ENCODE measurements at places on chromosomes 1 and 21. TPM values are rescaled to one million over a fixed set of nuclear protein-coding genes. Genes with fewer than 3 reads are reported as not detected.

The CASQ1 gene
- total RNA-seq: not detected

The WDR77 gene
- total RNA-seq: 14.8 TPM

The CD2 gene
- total RNA-seq: not detected

The GJA5 gene
- total RNA-seq: 8.8 TPM

The NMNAT2 gene
- 1.3 TPM for total RNA-seq

The KRTAP21-2 gene
- total RNA-seq: not detected

The CSMD2 gene
- 0.33 TPM for total RNA-seq

The FMO3 gene
- total RNA-seq: 8.8 TPM

The BCAR3 gene
- total RNA-seq: 7.9 TPM

The TMPRSS2 gene
- 60.3 TPM for total RNA-seq

The DHRS3 gene
- 81.7 TPM for total RNA-seq

The AURKAIP1 gene
- 93.7 TPM for total RNA-seq

GRCh38 chr1:51287966-51288365 is 42.4 kb downstream of the TTC39A start:
- peaks cover 17% of the 10 kb centered on the region for H3K4me1 ChIP-seq
- H3K4me3 ChIP-seq: no peak overlapping the region
- no peak for DNase-seq
- H3K27ac ChIP-seq: no peak overlapping the region
- H3K27me3 ChIP-seq: no peaks in the 10 kb centered on the region

GRCh38 chr1:114986286-114986685 is 43.3 kb upstream of the TSHB start:
- DNase-seq: no peak
- H3K4me1 ChIP-seq: no peaks in the 10 kb centered on the region
- H3K36me3 ChIP-seq: no peaks in the 10 kb centered on the region
- H3K4me3 ChIP-seq: no peak overlapping the region

DNA sequence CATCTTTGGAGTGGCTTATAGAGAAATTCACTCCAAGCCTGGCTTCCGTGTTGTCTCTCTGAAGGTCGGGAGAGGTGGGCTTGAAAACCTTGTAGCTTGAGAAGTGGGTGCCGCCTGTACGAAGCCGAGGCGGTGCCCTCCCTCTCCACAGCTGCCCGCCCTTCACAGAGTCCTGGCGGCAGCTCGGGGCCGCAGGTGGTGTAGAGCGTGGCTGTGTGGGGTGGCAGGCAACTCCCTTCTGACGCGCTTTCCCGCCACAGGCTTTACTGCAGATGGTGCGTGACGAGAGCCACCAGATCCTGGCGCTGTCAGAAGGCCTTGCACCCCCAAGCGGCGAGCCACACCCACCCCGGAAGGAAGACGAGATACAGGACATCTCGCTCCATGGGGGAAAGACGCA is 33.1 kb upstream of the DIP2A start:
- no peak for DNase-seq
- H3K27me3 ChIP-seq: no peaks in the 10 kb centered on the region
- H3K36me3 ChIP-seq: peaks cover 10% of the 10 kb centered on the region
- H3K4me3 ChIP-seq: no peak overlapping the region
- no peak overlapping the region for H3K27ac ChIP-seq

- H3K27me3 ChIP-seq: no peaks in the 10 kb centered on the region
- DNase-seq: peak; percentile 25
- H3K4me1 ChIP-seq: peaks cover 15% of the 10 kb centered on the region
- H3K4me3 ChIP-seq: no peak overlapping the region
- no peaks in the 10 kb centered on the region for H3K36me3 ChIP-seq
These were observed 101.7 kb downstream of the PHTF1 start for GRCh38 chr1:113657556-113658063.

GRCh38 chr1:207844371-207844770 is 66.6 kb downstream of the CD34 start:
- peaks cover 12% of the 10 kb centered on the region for H3K4me1 ChIP-seq
- no peaks in the 10 kb centered on the region for H3K27me3 ChIP-seq

GRCh38 chr1:60425528-60425927 is 352.0 kb upstream of the C1orf87 start:
- no peak overlapping the region for H3K27ac ChIP-seq
- H3K27me3 ChIP-seq: no peaks in the 10 kb centered on the region
- H3K4me1 ChIP-seq: no peaks in the 10 kb centered on the region

GRCh38 chr1:178023181-178023618 is 53.3 kb upstream of the SEC16B start:
- H3K27ac ChIP-seq: peak overlapping the region; percentile 57
- H3K27me3 ChIP-seq: no peaks in the 10 kb centered on the region
- DNase-seq: peak; percentile 5
- H3K4me3 ChIP-seq: no peak overlapping the region
- peaks cover 1% of the 10 kb centered on the region for H3K36me3 ChIP-seq

DNA sequence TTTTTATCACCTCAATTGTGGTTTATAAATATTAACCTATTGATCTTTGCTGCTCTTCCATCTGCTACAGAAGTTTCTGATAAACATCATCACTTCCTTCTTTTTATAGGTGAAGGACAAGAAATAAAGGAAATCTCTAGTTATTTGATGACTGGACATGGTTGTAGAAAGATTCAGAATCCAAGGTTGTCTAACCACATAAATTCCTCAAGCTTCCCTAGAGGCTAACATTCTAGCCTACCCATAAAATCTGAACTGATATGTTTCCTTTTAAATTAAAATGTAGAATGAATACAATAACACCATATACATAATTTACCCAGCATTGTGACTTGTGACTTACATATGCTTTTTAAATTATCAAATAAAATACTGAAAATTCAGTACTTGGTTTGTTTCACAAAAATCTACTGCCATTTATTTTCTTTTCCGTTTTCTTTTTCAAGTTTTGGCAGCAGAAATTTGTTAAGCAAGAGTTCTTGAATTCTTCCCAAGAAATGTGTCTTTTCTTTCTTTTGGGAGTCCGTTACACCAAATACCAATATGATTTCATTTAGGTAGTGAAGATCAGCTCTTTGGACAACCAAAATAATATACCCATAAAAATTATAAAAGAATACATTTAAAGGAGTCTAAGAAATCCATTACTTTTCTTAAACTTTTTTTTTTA is 513.2 kb upstream of the ADGRL2 start:
- H3K27ac ChIP-seq: no peak overlapping the region
- H3K27me3 ChIP-seq: no peaks in the 10 kb centered on the region
- no peak overlapping the region for H3K4me3 ChIP-seq
- H3K4me1 ChIP-seq: no peaks in the 10 kb centered on the region
- no peaks in the 10 kb centered on the region for H3K36me3 ChIP-seq

- H3K27ac ChIP-seq: no peak overlapping the region
- H3K4me1 ChIP-seq: no peaks in the 10 kb centered on the region
- H3K36me3 ChIP-seq: no peaks in the 10 kb centered on the region
- DNase-seq: no peak
These were observed 142.1 kb downstream of the DPYD start for GRCh38 chr1:97778718-97779117.

GRCh38 chr1:84959294-84959693 is 37.6 kb downstream of the MCOLN2 start:
- no peaks in the 10 kb centered on the region for H3K36me3 ChIP-seq
- H3K4me3 ChIP-seq: no peak overlapping the region
- no peaks in the 10 kb centered on the region for H3K27me3 ChIP-seq
- H3K27ac ChIP-seq: no peak overlapping the region
- H3K4me1 ChIP-seq: no peaks in the 10 kb centered on the region

- no peaks in the 10 kb centered on the region for H3K36me3 ChIP-seq
- no peak overlapping the region for H3K4me3 ChIP-seq
- no peaks in the 10 kb centered on the region for H3K27me3 ChIP-seq
- no peaks in the 10 kb centered on the region for H3K4me1 ChIP-seq
These were observed 69.2 kb upstream of the KIF26B start for GRCh38 chr1:245085508-245086095.

GRCh38 chr1:101317590-101317989 is 80.8 kb downstream of the S1PR1 start:
- no peaks in the 10 kb centered on the region for H3K4me1 ChIP-seq
- H3K4me3 ChIP-seq: no peak overlapping the region
- no peak for DNase-seq
- H3K36me3 ChIP-seq: no peaks in the 10 kb centered on the region
- H3K27me3 ChIP-seq: peaks cover 3% of the 10 kb centered on the region

DNA sequence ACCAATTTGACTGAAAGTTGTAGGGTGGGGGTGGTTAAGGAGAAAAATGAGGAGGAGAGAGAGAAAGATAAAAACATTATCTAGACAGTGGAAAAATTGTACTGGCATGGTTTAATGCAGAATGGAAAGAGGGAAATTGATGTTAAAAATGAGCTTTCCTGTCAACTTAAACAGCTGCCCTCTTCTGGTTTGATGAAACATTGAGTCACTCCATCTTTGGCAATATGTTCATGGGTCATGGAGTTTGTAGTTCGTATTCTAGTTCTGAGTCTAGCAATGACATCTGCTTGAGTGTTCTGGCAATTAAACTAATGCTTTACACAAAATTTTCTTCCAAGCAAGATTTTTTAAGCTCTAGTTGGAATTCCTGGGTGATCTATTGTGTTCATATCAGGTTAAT is 9.6 kb downstream of the ZNF648 start:
- DNase-seq: no peak
- H3K27ac ChIP-seq: no peak overlapping the region

GRCh38 chr1:203302894-203303293 is 2.4 kb upstream of the BTG2 start:
- peaks cover 35% of the 10 kb centered on the region for H3K4me1 ChIP-seq
- H3K4me3 ChIP-seq: no peak overlapping the region
- H3K27me3 ChIP-seq: no peaks in the 10 kb centered on the region
- no peak for DNase-seq
- no peak overlapping the region for H3K27ac ChIP-seq
- H3K36me3 ChIP-seq: no peaks in the 10 kb centered on the region

DNA sequence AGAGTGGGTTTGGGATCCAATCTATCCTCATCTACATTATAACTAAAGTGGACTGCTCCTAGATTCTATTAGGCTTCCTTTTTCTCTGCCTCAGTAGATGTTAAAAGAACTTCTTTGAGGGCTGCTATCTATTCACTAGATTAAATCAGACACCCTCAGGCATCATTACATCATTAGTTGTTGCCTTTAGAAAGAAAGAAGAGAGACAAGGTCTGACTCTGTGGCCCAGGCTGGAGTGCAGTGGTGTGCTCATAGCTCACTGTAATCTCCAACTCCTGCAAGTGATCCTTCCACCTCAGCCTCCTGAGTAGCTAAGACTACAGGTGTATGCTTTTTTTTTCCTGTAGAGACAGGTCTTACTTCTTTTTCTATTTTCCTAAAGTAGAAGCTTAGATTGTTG is 71.1 kb upstream of the EXO1 start:
- no peak for DNase-seq
- no peak overlapping the region for H3K4me3 ChIP-seq
- H3K36me3 ChIP-seq: no peaks in the 10 kb centered on the region
- H3K4me1 ChIP-seq: no peaks in the 10 kb centered on the region
- H3K27me3 ChIP-seq: no peaks in the 10 kb centered on the region

GRCh38 chr1:115115521-115116161 is 26.3 kb upstream of the TSPAN2 start:
- no peak overlapping the region for H3K27ac ChIP-seq
- H3K4me3 ChIP-seq: no peak overlapping the region
- no peaks in the 10 kb centered on the region for H3K36me3 ChIP-seq

- no peaks in the 10 kb centered on the region for H3K27me3 ChIP-seq
- H3K27ac ChIP-seq: no peak overlapping the region
- no peaks in the 10 kb centered on the region for H3K4me1 ChIP-seq
- no peak overlapping the region for H3K4me3 ChIP-seq
- no peaks in the 10 kb centered on the region for H3K36me3 ChIP-seq
These were observed 6.0 kb downstream of the TEX35 start for GRCh38 chr1:178518894-178519293.

- H3K27me3 ChIP-seq: no peaks in the 10 kb centered on the region
- no peak overlapping the region for H3K27ac ChIP-seq
- no peaks in the 10 kb centered on the region for H3K36me3 ChIP-seq
- H3K4me3 ChIP-seq: no peak overlapping the region
These were observed 297.2 kb upstream of the PLXNA2 start for GRCh38 chr1:208541225-208541855.

GRCh38 chr1:164701189-164701761 is 142.3 kb downstream of the PBX1 start:
- no peak for DNase-seq
- no peaks in the 10 kb centered on the region for H3K27me3 ChIP-seq
- H3K4me1 ChIP-seq: peaks cover 62% of the 10 kb centered on the region
- H3K27ac ChIP-seq: no peak overlapping the region

DNA sequence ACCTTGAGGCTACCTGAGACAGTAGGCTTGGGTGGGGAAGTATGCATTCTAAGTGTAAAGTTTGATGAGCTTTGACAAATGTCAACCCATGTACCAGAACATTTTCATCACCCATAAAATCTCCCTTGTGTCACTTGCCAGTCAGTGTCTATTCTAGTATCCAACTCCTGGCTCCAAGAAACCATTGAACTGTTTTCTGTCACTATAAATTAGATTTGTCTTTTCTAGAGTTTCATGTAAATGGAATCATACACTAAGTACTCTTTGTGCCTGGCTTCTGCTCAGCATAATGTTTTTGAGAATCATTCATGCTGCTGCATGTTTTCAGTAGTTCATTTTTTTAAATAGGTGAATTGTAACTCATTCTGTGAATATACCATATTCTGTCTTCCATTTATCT is 165.4 kb downstream of the DNM3 start:
- H3K36me3 ChIP-seq: no peaks in the 10 kb centered on the region
- H3K27me3 ChIP-seq: no peaks in the 10 kb centered on the region
- H3K27ac ChIP-seq: peak overlapping the region; percentile 64
- no peak overlapping the region for H3K4me3 ChIP-seq
- no peak for DNase-seq
